Uterus (tissue), 4 donors: ENCODE measurements at places on chromosomes 6 and 20. TPM values are rescaled to one million over a fixed set of nuclear protein-coding genes. Genes with fewer than 3 reads are reported as not detected.
A peak's percentile ranks its signal among the peaks of the same experiment; 100 is the strongest.

DNA sequence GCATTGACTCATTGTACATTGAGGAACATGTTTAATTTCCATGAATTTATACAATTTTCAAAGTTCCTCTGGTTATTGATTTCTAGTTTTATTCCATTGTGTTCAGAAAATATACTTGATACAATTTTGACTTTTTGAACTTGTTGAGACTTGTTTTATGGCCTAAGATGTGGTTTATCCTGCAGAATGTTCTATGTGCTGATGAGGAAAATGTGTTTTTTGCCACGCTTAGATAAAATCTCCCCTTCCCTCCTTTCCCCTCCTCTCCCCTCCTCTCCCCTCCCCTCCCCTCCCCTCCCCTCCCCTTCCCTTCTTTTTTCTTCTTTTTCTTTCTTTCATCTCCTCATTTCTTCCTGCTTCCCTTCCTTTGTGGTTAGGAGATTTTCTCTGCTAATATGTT, 470.8 kb upstream of the MAP3K7 start:
- DNase-seq = no peak

The GSTA2 gene
- not detected for total RNA-seq

GRCh38 chr6:134577998-134578397, 260.1 kb upstream of the SGK1 start:
- no peak for DNase-seq

- no peak for DNase-seq
Observed at GRCh38 chr20:19025430-19026120, 186.9 kb upstream of the SLC24A3 start.

The MYBL2 gene
- not detected for total RNA-seq

- no peak for DNase-seq
Observed at GRCh38 chr6:33638556-33638955, 17.4 kb downstream of the ITPR3 start.

GRCh38 chr6:19668710-19669109, 168.5 kb upstream of the ID4 start:
- no peak for DNase-seq

The ALDH8A1 gene
- total RNA-seq = 0.55 TPM

- no peak for DNase-seq
Observed at GRCh38 chr6:56270812-56271441, 23.5 kb upstream of the COL21A1 start.

GRCh38 chr20:44720621-44720996, 5.4 kb downstream of the CCN5 start:
- no peak for DNase-seq

DNA sequence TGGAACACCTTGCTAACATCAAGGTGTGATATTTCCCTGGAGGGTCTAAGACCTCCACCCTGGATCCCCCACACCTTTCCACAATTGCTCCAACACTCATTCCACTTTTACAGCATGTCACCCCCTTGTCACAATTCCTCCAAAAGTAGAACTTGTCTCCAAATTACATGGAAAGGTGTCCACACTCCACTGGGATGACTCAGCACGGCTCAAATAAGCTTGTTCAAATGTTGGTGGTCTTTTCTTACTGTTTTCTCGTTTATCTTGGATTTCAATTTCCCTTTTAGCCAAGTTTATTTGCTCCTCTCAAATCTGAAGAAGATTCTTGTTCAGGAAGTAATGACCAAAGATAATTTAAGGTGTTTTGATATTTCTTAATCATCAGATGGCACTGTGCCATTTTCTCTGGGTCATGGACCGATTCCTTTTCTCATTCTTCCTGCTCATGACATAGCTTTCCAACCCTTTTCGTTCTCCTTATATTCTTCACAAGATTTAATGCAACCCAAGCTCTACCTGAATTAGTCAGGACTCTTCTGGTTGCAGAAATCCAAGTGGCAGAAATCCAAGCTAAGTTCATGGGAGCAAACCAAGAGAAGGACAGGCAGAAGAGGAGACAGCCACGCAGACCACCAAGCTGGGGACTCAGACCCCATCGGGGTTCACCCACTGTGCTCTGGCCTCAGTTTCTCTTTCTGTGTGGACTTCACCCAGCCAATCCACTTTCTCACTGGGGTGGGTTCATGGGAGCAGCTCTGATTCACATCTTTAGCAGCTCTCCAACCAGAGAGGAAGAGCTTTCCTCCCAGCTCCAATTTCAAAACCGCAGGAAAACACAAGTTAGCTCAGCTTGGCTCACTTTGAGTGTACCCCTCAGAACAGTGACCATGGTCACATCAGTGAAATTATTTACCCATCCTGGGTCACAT, 110.5 kb upstream of the CDYL start:
- DNase-seq = no peak

The ACTL10 gene
- not detected for total RNA-seq

- DNase-seq = no peak
Observed at GRCh38 chr6:44169886-44170570, 11.4 kb downstream of the CAPN11 start.

- peak; percentile 30 for DNase-seq
Observed at GRCh38 chr20:52191916-52192718, 538 bp upstream of the ZFP64 start.

GRCh38 chr6:160261991-160262680, 3.5 kb upstream of the SLC22A2 start:
- no peak for DNase-seq

GRCh38 chr6:72824833-72825232, 203.0 kb downstream of the KCNQ5 start:
- DNase-seq = no peak

DNA sequence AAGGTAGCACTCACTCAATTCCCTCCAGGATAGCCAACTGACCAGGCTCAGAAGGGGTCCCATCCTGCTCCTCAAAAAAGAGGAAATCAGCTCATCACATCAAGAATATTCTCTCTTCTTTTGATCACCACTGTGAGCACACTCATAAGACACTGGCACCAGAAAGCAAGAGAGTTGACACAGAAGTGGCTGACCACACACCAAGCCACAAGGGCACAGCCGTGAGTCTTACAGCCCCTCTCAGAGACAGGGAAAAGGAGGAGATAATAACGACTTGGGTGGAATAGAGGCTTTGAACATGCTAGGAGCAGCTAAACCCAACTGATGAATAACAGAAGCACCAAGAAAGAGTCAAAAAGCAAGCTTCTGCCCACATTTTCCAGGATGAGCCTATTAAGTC, 249.1 kb upstream of the PREP start:
- DNase-seq = no peak

- no peak for DNase-seq
Observed at GRCh38 chr20:45044084-45044573, 56.8 kb downstream of the KCNS1 start.

- no peak for DNase-seq
Observed at GRCh38 chr6:132190815-132191175, 210.5 kb downstream of the MOXD1 start.

- no peak for DNase-seq
Observed at GRCh38 chr6:115783402-115784061, 277.2 kb downstream of the FRK start.

- DNase-seq = no peak
Observed at GRCh38 chr6:124699038-124699437, 263.2 kb upstream of the RNF217 start.

DNA sequence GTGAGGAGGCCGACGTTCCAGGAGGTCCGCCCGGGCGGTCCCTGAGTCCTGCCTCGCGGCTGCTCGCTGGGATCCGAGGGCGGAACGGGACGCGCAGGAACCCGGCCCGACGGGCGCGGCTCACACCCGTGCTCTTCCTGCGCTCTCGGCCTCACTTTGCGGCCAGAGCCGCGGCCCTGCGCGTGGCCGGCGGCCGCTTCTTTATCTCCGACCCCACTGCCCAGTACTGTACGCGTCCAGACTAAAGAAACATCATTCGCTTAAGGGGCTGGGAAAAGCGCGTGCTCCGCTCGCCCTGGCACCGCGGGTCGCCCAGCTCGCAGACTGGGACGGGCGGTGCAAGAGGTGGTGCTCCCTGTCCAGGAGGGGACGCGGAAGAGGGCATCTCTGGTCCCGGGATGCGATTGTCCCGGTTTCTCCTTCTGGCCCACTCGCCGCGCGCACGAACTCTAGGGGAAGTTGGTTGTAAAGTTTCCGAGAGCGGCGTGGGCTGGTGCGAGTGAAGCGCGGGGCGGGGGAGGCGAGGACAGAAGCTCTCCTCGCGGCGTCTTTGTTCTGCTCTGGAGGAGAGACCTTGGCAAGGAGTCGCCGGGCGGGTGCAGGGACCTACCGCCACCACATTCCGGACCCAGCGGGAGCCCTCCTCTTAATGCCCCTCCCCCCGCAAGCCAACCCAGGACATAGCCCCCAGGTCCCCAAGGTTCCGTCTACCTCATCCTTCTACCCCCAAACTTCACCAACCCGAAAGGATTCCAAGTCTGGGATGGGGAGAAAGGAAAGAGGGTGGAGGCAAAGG, 71.0 kb downstream of the SOX4 start:
- peak; percentile 61 for DNase-seq

The AGPAT4 gene
- total RNA-seq = 13.1 TPM

DNA sequence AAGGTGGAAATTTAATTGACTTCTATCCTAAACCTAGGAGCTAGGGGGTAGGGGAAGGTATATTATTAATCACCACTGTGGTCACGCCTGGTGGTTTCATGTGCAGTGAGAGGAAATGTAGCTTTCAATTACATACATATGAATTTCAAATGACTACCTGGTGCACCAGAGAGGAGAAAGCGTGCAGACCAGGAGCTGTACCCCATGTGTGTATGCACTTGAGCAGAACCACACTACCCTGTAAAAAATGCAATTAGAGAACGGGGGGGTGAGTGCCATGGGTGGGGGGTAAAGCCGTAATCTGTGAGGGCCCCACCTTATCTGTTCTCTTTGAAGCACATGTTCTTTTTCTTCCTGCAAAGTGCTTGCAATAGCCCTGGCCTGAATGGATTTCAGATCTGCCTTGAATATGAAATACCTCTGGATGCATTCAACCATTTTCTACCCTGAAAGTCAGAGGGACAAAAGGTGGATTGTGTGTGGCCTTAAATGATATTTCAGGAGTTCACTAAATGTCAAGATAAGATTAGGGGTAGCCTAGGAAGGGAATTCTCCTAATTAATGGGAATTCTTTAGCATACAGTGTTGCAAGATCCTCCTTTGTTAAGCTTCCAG, 30.9 kb upstream of the EDN3 start:
- DNase-seq = no peak

DNA sequence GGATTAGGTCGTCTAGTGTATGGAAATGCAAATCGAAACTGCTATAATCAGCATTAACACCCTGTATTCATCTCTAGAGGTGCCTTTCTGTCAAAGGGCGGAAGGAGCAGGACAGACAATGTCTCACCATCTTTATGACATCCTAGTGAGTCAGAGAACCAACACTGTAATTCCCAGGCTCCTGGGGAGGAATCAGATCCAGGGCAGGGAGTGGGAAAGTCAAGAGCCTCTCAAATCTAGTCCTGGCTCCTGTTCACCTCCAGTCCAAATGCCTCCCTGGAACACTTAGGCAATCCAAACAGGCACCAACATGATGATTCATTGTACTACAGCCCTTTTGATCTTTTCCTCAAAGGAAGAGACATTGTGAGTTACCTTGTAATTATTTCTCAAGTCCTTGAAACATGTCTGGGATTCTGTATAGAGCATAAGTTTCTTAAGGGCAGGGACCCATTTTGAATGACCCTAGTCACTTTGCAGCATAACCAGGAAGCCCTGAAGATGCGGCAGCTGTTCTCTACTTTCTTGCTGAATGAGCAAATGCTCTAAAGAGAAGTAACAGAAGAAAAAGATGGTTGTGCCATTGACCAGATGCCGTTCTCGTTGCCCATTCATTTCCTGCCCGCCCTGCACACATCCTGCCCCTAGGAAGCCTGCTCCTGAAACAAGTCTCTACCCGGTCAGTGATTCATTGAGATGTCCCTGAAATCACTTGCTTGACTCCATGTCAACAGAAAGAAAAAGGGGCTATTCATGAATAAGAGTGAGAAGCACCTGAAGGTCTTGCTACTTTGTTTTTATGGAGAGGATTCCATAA, 112.8 kb upstream of the JARID2 start:
- peak; percentile 19 for DNase-seq

DNA sequence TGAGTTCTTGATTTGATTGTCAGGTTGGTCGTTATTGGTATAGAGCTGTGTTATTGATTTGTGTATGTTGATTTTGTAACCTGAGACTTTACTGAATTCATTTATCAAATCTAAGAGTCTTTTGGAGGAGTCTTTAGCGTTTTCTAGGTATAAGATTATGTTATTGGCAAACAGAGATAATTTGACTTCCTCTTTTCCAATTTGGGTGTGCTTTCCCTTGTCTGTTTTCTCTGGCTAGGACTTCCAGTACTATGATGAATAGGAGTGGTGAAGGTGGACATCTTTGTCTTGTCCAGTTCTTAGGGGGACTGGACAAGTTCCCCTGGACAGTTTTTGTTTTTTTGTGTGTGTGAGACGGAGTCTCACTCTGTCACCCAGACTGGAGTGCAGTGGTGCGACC, 17.4 kb downstream of the HLA-DOA start:
- no peak for DNase-seq

The PNPLA1 gene
- total RNA-seq = not detected

GRCh38 chr6:1798303-1798964, 188.7 kb downstream of the FOXC1 start:
- no peak for DNase-seq

GRCh38 chr6:155678361-155678760, 222.7 kb upstream of the NOX3 start:
- no peak for DNase-seq

DNA sequence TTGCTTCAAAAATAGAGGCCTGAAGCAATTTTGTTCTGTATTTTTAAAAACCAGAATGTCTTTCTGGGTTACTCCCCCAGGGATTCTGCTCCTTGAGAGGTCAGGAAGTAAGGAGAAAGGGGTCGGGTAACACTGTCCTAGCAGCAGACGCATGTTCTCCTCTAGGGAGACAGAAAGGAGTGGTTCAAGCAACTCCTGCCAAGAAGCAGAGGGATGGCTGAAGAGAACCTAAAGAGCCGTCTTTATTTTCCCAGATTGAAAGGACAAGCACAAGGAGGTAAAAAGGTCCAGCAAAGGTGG, 58.0 kb upstream of the SLC4A11 start:
- DNase-seq = no peak
